ENCODE measurements at places on chromosomes 6 and 20.

DNA sequence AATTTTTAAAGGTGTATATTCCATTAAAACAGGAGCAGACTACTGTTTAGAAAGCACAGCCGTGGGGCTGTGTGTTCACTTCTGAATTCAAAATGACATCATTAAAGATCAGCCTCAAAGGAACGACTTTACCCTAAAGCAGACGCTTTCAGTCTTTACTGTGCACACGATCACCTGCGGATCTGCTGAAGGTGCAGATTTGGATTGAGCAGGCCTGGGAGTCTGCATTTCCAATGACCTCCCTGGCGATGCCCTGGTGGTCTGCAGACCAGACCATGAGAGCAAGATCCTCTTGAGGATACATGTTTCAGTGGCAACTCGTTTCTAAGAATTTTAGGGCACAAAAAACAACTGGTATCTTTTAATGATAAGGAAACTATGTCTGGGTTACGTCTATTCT is 27.2 kb downstream of the TXNDC5 start:
- DNase-seq, result no peak

DNA sequence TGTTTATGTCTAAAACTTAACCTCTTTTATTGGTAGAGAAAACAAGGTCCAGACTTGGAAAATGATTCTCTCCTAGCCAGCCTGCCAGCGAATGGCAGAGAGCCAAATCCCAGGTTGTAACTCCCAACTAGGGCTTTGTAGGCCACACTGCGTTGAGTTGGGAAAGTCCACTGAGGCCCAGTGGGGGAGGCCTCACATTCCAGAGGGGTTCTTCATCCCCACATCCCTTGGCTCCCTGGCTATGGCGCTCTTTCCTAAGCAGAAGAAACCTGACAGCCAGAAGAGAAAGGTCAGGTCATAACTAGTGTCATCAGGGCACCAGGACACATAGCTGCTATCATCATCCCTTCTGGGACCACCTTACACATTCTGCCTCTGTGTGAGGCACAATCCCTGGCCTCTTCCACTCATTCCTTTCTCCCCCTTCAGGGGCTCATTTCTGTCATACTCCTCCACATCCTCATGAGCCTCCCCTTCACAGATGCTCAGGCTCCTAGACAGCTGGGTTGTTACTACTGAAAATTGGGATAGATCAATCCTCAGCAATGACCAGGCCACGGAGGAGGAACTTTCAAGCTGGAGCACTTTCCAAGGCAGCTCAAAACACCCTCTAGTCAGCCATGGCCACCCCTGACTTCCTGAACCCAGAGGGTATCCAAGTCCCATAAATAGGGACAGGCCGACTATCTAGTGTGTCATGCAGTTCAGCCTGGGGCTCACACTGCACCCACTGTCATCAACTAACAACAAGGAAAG is 48.6 kb downstream of the TCP11 start:
- no peak for DNase-seq

- no peak for DNase-seq
Measured at GRCh38 chr6:116206231-116206903, 47.5 kb downstream of the TSPYL4 start.

DNA sequence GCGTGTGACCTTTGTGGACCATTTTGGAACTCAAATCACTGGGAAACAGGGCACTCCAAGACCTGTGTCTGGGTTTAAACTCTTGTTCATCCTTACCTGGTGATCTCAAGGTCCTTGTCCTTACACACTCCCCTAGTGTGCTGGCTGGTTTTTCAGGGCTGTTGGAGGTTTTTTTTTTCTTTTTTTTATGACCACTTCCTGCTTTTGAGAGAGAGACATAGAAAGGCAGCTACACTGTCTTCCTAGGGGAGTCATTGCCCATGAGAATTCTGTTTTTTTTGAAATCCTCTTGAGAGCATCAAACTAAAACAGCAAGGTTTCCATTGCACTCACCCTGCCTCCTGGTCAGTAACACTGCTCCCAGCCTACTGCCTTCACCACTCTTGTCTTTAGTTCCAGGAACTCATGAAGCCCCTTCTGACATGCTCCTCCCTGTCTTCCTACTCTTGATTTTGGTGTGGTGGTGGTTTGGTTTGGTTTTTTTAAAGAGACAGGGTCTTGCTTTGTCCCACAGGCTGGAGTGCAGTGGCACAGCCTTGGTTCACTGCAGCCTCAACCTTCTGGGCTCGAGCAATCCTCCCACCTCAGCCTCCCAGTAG is 28.6 kb downstream of the PRPH2 start:
- no peak for DNase-seq

DNA sequence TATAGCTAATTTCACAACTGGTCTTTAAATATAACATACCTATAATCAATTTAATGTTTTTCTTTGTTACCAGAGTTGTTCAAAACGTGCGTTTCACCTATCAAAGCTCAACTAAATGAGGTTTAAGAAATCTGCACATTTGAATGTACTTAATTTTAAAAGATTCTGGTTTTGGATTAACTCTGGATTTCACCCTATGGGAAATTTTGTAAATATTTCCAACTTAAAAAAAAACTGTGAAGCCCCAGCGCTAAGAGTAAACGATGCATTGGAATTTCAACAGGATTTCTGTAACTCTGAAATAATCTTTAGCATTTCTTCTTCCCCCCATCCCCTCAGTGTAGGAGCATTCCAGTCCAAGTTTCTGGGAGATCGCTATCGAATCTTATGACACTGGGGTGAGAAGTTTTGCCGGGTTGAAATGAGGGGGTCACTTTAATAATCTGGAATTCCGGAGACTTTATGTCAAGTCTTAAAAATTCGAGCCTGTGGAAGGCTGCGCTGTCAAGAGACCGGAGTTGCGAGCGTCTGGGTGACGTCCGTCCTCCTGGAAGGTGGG is 643 bp upstream of the MAP3K4 start:
- DNase-seq, result no peak

DNA sequence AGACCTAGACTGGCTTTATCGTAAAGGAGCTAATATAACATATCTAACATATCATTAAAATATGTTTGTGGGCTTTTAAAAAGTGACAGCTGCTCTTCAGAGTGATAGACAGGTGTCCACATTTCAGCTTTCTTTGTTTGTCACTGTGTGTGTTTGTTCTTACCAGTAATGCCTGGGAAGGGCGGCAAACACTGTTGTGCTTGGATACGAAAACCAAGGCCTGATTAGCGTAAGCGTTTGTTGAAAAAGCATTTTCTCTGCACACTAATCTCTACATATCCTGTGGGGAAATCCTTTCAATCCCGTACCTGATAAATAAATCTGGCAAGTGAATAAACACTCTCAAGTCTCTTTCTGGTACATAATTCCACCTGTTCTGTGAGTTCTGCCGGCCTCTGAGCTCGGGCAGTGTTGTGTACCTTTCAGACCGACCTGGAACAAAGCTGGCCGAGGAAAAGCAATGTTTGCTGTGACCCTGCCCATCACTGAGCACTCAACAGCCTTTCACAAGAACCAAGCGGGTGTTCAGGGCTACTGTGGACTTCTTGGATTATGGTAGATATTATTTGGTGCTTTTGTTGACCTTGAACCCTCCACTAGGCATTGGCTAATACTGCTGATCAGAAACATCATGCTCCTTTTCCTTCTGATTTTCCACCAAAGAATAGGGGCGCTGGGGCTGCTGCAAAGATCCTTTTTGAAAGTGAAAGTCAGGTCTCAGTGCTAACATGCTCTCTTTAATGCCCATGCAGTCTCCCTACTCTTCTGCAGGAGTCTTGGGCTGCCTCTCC is 100.4 kb downstream of the CD83 start:
- no peak for DNase-seq

DNA sequence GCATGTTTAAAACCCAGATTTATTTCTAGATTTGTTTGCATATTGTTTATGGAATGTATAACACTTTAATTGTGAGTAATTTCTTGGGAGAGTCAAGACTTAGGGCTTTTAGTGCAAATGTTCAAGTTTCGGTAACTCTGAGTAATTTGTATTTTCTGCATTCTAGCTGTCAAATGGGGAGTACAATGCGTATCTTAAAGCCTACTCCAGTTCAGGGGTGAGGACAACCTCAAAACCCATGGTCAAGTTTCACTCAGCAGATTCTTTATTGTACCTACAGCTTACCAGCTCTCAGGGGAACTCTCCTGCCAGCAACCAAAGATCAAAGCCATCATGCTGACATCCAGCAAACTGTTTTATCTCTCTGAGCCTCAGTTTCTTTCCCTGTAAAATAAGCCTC is 458.6 kb upstream of the JARID2 start:
- DNase-seq, result no peak

GRCh38 chr6:168047841-168048723 is 30.9 kb downstream of the FRMD1 start:
- no peak for DNase-seq

- no peak for DNase-seq
Measured at GRCh38 chr6:35008858-35009257, 119.8 kb downstream of the ANKS1A start.

GRCh38 chr6:137995371-137995770 is 111.8 kb downstream of the PERP start:
- DNase-seq, result no peak

DNA sequence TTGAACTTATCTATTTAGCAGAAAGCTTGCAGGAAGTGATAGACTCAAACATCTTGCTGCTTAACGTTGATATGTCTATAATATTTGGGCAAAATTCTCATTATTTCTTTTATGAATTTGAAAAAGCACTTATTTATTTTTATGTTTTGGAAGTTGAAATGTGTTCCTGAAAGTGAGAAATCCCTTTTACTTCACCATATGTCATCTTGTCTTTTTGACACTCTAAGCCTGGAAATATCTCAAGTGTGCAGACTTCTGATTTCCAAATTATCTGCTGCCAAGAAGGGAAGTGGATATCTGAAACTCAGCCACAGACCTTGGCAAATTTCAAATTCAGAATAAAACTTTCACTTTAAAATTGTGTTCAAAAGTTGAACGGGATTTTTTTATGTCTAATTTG is 368.7 kb upstream of the MANEA start:
- DNase-seq, result no peak

DNA sequence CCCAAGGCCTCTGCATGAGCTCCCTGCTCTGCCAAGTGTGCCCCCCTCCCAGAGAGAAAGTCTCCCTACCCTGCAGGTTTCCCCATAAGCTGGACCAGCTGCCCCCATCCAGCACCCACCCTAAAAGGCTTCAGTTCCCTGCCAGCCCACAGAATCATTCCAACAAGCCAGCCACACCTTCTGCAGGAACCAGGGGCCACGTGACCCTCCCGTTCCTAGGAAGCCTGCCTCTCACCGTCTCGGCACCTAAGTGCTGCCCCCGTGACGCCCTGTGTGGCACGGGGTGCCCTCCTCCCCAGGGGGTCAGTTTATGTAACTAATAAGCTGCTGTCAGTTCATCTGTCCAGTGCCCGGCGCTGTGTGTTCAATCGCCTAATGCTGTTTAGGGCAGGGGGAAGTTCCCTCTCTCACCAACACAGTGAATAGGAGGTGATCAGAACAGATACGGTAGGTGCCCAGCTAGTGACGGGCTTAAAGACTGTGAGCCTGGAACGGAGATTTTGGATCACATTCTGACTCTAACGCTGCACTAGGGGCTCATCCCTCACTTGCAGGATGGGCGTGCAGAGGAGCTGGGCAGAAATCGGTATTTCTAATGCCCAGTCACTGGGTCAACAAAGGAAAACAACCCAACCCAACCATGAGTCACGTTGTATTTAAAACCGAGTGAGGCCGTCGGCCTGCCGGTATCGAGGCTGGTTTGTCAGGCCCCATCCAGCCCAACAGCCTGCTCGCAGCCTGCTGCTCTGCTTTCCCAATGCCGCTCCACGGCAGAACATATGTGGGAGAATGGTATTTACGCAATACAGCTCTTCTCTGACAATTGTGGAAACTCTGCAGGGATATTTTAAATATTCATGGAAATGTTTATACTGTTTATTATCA is 56.0 kb downstream of the RAMACL start:
- no peak for DNase-seq

DNA sequence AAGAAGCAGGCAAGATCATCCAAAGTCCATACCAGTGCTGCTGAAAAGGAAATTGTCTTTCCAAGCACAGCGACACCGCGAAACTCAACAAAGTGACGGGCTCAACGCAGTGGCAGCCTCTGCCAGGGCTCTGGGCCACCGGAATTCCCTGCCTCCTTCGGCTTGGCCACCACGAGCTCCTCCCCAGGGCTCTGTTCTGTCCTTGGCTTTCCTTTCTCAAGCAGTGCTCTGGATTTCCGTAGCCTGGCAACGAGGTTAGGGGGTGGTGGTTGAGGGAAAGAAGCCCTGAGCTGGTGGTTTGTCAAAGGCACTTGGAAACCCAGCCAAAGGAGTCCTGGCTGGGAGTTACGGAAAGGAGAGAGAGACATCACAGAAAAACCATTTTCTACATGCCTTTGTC is 31.2 kb downstream of the PRR18 start:
- no peak for DNase-seq

DNA sequence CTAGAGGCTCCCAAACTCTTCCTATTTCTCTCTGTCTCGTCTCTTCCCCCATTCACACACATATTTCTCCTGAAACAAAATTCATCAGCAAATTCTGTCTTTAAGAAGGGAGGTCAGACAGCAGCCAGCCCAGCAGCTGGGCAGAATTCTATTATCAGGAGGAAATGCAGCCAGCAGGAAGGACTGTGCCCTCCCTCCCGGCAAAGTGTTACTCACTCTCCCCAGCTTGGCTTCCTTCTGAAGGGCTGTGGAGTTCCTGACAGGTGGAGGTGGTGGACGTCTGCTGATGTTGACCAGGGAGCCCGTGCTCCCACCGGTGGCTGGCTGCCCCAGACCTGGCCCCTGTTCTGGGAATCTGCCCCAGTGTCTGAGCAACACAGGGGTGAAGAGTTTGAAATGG is 37.3 kb downstream of the KCNB1 start:
- DNase-seq, result no peak

GRCh38 chr20:24962182-24962492 is 13.1 kb downstream of the CST7 start:
- DNase-seq, result no peak

DNA sequence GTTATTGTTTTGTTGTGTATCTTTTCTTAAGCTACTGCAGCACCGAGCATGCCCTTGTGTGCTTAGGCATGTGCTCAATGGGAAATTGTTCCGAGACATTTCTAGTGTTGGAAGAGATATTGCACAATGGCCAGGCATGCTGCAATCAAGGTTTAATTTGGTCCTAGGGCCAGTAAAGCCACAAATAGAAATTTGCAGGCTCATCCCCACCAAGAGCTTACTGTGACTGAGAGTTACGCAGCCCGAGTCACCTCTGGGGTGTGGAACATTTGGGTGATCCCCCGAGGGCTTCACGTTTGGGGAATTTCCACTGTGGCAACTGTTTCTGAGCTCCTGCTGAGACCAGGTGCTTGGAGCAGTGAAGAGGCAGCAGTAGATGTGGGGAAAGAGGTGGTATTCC is 65.8 kb downstream of the ADTRP start:
- DNase-seq, result peak; percentile 69

DNA sequence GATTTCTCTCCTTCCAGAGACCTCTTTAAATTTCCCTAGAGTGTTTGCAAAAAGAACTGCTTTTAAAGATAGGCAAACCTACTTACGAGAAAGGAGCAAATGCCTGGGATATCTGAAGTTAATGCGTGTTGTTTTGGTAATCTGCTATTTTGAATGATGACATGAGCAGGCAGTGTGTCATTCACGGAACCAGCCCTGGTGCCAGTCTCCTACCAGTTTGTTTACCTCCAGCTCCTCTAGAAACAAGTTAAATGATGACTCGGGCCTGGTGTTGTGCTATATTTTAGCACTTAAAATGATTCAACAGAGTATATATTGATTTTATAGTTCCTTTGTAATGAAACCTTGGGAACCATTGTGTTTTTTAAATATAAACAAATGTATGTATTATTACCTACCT is 41.1 kb upstream of the MAP3K4 start:
- no peak for DNase-seq

Data from activated CD4-positive, alpha-beta T cell treated with anti-CD3 and anti-CD28 coated beads, Interleukin-2, amount 50 U/mL, for 48 hours (primary cell).